Large intestine (tissue), 12 donors: ENCODE measurements at places on chromosomes 4 and X. TPM values are rescaled to one million over a fixed set of nuclear protein-coding genes. Genes with fewer than 3 reads are reported as not detected.

DNA sequence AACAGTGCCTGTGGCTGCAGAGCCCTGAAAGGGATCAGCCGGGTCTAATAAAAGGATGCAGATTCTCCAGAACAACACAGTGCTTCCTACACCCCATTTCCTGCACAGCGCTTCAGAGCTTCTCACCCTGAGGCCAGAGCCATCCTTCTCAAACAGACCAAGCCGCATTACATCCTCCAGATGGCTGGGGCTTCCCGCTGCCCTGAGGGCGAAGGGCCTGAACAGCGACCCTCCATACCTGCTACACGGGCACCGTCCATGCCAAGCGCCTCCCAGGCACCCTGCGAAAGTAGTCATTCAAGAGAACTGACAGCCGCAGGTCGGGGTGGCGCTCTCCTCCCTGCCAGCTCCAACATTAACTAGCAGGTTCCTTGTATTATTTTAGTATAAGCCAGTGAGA lies 36.5 kb downstream of the ACOX3 start:
- H3K27ac ChIP-seq: no peak overlapping the region
- H3K4me1 ChIP-seq: no peaks in the 10 kb centered on the region
- DNase-seq: no peak
- H3K4me3 ChIP-seq: no peak overlapping the region
- H3K27me3 ChIP-seq: no peaks in the 10 kb centered on the region

- peak; percentile 24 for DNase-seq
- H3K4me1 ChIP-seq: peaks cover 43% of the 10 kb centered on the region
- H3K27me3 ChIP-seq: no peaks in the 10 kb centered on the region
- peak overlapping the region; percentile 84 for H3K27ac ChIP-seq
- H3K36me3 ChIP-seq: peaks cover 29% of the 10 kb centered on the region
Measured at GRCh38 chr4:153242839-153243324, 38.6 kb downstream of the TRIM2 start.

MOB1B gene
- polyA plus RNA-seq: 22.1 TPM

- no peaks in the 10 kb centered on the region for H3K27me3 ChIP-seq
- H3K4me3 ChIP-seq: no peak overlapping the region
- no peak for DNase-seq
- H3K4me1 ChIP-seq: no peaks in the 10 kb centered on the region
Measured at GRCh38 chrX:73940893-73941470, 363.0 kb upstream of the ZCCHC13 start.

DNA sequence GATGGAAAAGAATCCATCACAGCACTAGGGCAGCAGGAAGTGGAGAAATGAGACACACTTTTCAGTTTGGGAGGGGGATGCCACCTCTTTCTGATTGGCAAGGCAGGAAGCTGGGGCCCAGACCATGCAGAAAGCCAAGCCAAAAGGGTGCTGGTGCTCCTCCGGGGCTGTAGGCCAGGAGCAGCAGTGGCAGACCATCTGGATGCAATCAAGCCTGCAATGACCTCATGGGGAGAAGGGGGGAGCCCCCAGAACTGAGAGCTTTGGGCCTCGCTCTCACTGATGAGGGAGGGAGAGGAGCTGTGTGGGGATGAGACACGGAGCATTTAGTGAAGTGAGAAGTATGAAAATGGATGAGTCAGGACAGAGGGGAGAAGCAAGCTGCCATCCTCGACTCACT lies 141.3 kb upstream of the NALF2 start:
- H3K36me3 ChIP-seq: no peaks in the 10 kb centered on the region
- H3K27ac ChIP-seq: no peak overlapping the region
- H3K4me3 ChIP-seq: no peak overlapping the region
- H3K27me3 ChIP-seq: no peaks in the 10 kb centered on the region

DNA sequence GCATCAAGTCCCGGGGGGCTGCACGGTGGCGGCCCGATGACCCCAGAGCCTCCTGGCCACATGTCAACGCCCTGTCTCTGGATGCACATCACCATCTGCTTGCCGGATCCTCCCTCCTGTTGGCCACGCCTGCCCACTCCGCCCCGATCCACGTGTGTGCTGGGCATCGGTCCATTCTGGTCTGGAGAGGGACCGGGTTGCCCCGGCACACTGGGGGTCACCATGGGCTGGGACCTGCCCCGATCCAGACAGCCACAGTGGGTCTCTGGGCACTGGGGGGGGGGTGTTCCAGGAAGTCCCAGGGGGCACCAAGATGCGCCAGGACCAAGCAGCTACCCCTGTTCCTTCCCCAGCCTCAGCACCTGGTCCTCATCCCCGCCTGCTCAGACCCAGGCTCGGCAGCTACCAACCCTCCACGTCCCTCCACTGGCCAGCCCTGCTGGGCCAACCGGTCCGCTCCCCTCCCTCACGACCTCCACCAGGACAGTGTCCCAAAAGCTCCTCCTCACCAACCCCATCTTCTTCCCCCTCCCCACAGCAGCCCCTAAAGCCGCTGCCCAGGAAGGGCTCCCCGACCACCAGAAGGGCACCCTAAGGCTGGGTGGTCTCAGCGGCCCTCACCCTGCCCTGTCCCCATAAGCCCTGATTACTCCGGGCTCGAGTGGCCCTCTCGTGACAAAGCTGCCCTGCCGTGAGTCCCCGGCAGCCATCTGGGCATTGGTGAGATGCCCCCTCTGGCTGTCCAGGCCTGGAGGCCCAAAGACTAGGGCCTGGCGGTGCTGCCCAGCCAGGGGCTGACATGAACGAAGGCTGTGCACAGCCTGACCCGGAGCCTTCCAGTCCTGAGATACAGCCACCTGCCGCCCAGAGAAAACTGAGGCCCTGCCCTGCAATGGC lies 4.6 kb downstream of the CTBP1 start:
- H3K36me3 ChIP-seq: peaks cover 26% of the 10 kb centered on the region
- no peak overlapping the region for H3K4me3 ChIP-seq
- H3K27ac ChIP-seq: no peak overlapping the region

DNA sequence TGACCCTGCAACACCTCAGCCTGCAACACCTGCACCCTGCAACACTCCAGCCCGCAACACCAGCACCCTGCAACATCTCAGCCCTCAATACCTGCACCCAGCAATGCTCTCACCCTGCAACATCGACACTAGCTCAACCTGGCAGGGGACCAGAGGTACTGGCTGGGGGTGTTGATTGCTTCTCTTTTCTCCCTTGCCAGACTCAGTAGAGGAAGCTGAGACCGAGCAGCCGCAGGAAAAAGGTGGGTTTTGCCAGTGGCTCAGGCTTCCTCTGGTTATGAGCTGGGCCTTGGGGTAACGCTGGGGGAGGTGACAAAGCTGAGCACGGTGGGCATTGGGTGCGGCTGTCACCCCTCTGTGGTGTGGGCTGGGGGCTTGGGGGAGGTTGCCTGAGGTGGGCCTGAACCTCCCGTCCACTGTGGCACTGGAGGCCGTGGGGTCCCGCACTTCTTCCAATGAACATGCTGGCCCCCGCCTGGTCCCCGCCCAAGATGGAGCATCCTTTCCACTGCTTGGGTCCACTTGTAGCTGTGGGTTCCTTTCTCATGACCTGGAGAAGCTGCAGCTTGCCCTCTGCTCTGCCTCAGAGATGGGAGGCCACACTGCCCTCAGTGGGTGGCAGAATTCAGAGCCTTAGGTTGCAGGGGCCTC lies 26.0 kb downstream of the SH3TC1 start:
- H3K27ac ChIP-seq: no peak overlapping the region
- no peaks in the 10 kb centered on the region for H3K27me3 ChIP-seq
- peaks cover 68% of the 10 kb centered on the region for H3K36me3 ChIP-seq
- H3K4me3 ChIP-seq: no peak overlapping the region

- H3K27ac ChIP-seq: no peak overlapping the region
- no peaks in the 10 kb centered on the region for H3K27me3 ChIP-seq
Measured at GRCh38 chr4:5952286-5952974, 59.5 kb upstream of the CRMP1 start.

ASB5 gene
- polyA plus RNA-seq: 0.22 TPM

GRCh38 chr4:107363125-107363524 lies 327.0 kb upstream of the DKK2 start:
- H3K4me1 ChIP-seq: no peaks in the 10 kb centered on the region
- H3K4me3 ChIP-seq: no peak overlapping the region
- no peaks in the 10 kb centered on the region for H3K27me3 ChIP-seq
- H3K36me3 ChIP-seq: no peaks in the 10 kb centered on the region
- no peak for DNase-seq
- H3K27ac ChIP-seq: no peak overlapping the region
